ENCODE measurements at places on chromosomes 16 and 17.

DNA sequence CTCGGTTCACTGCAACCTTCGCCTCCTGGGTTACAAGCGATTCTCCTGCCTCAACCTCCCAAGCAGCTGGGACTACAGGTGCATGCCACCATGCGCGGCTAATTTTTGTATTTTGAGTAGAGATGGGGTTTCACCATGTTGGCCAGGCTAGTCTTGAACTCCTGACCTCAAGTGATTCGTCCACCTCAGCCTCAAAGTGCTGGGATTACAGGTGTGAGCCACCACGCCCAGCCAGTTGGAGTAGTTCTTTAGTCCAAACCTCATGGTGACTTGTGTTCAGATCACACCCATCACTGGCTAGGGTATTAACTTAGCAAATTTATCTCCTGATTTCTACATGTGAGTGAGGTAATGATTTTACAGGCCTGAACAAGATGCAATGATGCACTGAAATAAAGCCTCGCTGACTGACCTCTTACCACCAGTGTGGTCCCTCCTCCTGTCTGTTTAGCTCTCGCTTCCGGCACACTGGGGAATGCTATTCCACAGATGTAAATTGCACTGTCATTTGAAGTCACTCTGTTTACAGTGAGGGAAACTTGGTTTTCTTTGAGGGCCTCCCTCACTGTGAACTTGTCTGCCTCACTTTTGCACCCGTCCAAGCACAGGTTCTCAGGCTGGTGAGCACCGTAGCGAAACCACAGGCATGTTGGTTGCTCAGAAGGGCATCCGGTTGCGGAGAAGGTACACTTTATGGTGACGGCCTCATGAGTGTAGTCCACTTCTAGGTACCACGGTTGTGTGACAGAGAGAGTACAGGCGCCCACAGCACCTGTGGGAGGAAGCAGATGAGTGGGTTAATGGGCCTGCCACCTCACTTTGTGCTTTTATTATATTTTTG is 5.5 kb downstream of the IGSF6 start:
- no peak for DNase-seq

DNA sequence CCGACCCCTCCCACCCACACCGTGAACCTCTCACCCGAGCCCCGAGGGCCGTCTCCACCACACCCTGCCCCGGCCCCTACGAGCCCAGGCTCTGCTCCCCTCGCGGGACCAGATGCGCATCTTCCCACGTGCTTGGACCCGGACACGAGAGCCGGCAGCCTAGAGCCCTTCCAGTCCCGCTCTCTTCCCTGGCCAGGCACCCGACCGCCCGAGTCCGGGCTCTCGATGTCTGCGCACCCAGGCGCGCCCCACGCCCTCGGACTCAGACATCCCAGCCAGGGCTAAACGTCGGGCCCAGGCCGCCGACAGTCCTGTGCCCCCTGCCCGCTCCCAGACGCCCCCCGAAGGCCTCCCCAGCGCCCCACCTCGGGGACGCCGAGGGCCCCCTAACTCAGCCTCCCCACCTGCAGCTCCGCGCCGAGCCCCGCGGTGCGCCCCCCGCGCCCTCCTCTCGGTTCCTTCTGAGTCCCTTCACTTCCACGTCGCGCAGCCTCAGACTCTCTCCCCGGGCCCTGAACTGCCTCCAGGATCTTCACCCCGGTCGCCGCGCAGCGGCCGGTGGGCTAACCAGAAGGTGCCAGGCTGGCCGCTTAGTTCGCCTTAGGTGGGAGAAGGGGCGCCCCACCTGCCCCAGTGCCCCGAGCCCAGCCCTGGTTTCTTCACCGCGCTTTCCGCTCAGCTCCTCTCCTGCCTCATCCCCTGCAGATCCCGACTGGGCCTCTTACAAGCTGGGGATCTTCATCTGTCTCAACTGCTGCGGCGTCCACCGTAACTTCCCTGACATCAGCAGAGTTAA is 688 bp downstream of the ADAP2 start:
- DNase-seq, result no peak

DNA sequence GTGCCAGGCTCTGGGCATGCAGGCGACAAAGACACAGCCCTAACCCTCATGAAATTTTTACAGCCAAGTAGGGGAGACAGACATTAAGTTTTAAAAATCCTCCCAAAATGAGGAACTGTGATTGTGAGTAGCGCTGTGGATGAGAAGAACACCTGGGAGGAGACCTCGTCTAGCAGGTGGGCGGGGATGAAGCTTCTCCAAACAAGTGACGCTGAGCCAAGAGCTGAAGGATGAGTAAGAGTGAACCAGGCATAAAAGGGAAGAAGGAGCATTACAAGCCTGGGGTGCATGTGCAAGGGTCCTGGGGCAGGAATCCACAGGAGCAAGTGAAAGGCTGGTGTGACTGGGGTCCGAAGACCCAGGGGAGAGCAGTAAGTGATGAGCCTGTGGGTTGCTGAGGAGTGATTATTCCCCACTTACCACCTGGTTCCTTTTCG is 149.4 kb upstream of the HS3ST2 start:
- DNase-seq, result no peak

- DNase-seq, result no peak
Observed at GRCh38 chr17:50840311-50840851, 5.0 kb downstream of the WFIKKN2 start.

GRCh38 chr16:57526498-57526897 is 9.9 kb downstream of the CCDC102A start:
- no peak for DNase-seq

- no peak for DNase-seq
Observed at GRCh38 chr17:12505866-12506265, 159.8 kb upstream of the MYOCD start.

DNA sequence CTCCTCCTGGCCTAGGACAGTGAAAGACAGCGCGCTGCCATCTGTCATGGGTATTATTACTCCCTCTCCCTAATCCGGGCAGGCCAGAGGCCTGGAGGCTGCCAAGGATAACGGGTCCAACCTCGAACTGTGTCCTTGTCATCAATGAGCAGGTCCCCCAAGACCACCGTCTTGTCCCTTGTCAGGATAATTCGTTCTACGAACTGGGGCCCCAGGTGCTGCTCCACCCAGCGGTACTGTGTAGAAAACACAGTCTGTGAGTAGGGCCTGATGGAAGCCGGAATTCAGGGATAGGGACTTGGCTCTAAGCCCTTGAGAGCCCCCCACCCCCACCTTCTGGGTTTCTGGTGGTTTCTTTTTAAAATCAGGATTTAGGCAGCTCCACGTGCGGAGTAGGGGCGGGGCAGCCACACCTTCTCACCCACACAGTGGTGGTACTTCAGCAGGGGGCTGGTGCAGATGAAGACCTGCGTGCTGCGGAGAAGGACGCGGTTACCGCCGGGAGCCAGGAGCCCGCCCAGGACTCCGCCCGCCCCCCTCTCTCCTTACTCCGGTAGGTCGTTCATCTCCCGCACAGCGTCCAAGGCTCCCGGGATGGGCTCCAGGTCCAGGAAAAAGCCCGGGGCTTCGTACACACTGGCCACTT is 787 bp downstream of the NT5C start:
- no peak for DNase-seq

DNA sequence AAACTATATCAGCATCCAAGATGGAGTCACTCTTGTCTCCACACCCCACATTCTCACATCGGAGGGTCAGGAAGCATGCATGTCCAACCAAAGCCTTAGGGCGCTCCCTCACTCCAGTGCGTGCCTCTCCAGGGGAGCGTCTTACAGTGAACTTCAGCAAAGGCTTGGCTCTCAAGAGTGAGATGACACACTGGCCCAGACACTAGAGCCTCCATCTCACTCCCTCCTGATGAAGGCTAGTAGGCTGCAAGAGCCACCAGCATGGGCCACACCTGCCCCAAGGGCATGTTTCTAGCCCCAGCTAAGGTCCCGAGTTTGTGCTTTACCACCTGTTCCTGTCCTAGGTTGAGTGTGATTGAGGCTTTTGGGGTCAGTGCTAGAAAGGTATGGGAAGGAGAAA is 40.5 kb downstream of the BEAN1 start:
- DNase-seq, result no peak

GRCh38 chr16:15961571-15962090 is 12.2 kb downstream of the ABCC1 start:
- no peak for DNase-seq

Measured in keratinocyte (primary cell).